ENCODE measurements at places on chromosomes 2 and 18.

- DNase-seq, result no peak
Observed at GRCh38 chr2:145287736-145288135, 767.8 kb upstream of the ZEB2 start.

- DNase-seq, result no peak
Observed at GRCh38 chr2:235413064-235413463, 80.8 kb upstream of the AGAP1 start.

DNA sequence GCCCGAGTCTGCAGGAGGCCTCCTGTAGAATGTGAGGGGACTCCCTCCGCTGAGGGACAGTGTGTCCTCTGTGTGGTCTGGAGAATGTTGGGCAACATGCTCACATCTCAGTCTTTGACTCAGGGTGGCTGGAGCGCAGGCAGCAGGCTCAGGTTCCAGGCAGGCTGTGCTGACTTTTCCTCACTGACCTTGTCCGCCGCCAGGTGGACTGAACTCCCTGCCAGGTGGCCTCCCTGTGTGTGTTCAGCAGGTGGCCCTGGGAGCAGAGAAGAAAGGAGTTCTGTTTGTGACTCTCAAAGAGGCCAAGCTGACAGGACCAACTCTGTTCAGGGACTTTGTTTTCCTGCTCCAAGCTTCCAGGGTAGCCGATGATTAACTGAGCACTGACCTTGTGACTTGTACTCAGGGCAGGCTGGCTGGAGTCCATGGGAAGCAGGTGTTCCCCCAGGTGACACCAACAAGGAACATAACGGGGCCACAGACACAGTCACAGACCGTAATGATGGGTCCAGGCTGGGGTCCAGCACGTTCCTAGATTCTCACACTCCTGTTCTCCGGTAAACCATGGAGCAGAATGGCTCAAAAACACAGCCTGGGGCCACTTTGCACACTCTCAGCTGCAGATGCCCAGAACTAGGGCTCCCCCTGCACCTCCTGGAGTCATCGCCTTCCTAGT is 439.8 kb downstream of the RNF144A start:
- peak; percentile 62 for DNase-seq

GRCh38 chr2:73610111-73610510 is 32.1 kb downstream of the NAT8 start:
- no peak for DNase-seq

DNA sequence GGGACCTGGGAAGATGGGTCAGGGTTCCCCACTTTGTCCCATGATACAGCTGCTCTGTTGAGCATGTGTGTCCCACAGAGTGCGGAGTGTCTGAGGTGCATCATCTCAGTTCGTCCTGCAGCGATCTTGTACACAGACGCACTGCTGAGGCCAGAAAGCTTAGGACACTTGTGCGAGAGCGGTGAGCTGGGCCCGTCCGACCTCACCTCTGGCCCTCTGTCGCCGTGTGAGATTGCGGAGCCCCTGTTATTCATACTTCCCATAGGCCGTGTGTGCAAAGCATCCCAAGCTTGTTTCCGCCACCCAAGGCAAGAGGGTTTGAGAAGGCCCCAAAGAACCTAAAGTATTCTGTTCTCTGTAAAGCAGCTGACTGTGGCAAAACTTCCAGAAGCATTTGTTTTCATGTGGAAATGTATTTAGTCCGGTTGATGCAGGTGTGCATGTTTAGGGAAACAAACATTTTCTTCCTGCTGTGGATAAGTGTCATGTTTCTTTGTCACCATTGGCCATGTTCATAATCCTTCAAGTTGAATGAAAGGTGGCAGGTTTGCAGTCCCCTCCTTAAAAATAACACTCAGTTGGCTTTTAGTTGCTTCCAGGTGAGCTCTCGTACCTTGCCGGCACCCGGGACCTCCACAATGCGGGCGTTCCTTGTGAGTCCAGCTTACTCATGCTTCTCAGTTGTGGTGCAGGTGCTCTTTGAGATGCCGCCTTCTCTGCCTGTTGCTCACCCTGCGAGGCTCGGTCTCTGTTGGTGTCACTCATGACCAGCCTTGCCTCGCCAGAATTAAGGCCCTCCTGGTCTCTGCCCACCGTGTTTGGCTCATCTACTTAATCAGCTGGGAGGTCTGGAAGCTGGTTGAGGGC is 5.3 kb downstream of the AGAP1 start:
- no peak for DNase-seq

DNA sequence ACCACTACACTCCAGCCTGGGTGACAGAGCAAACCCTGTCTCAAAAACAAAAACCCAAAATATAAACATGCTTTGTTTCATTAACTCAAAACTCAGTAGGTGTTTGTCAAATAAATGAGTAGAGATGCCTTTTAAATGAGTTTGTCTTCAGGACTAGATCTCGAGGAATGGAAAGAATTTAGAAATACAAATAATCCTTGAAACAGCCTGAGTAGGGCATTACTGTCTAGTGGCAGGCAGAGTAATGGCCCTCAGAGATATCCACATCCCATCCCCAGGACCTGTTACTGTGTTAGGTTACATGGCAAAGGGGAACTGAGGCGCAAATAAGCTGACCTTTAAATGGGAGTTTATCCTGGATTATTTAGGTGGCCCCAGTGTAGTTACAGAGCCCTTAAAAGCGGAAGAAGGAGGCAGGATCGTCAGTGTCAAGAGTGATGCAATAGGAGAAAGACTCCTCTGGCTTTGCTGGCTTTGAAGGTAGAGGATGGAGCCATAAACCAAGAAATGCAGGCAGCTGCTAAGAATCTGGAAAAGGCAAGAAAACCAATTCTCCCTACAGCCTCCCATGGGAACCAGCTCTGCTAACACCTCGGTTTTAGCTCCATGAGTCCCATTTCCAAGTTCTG is 63.0 kb downstream of the CABLES1 start:
- no peak for DNase-seq
